ENCODE measurements at places on chromosomes 5 and 9.

- DNase-seq, result no peak
Measured at GRCh38 chr9:81132318-81132717, 557.0 kb downstream of the TLE1 start.

DNA sequence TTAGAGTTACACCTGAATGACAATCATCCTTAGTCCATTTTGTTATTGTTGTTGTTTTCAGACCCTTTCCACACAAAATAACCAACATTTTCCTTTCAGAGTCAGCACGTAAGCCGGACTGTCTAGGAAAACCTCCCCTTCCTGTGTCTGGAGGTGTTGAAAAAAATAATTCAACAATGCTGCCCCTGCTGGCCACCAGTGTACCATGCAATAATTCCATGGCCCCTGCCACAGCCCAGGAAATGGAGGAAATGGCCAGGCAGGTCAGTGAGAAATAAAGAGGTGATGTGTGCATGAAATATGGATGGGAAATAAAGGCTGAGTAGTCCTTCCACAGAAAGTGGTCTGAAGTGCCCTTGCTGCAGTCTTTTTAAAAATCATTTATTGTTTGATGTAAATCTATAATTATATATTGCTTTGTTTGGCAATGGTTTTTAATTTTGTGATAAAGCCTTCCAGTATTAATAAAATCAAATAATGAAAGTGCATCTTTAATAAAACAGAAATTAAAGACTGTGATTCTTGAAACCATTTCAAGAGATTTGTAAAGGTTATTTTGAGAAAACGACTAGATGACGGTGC, 152.8 kb upstream of the PAPPA start:
- DNase-seq, result no peak

DNA sequence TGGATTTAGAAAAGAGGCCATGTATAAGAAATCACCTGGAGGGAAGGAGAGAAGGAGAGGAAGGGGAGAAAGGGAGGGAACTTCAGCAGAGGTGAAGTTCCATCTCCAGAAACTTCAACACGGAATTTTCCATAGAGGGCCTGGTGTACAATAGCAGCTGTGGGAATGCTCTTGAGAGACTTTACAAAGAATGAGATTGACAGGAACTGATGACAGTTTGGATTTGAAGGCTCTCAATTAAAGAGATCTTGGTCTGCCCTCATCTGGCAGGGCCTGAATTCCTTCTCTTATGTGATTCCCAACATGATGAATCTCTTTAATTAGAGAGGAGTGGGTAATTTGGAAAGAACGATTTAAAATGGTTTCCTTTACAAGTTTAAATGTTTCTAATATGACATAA, 143.5 kb downstream of the MLLT3 start:
- no peak for DNase-seq

DNA sequence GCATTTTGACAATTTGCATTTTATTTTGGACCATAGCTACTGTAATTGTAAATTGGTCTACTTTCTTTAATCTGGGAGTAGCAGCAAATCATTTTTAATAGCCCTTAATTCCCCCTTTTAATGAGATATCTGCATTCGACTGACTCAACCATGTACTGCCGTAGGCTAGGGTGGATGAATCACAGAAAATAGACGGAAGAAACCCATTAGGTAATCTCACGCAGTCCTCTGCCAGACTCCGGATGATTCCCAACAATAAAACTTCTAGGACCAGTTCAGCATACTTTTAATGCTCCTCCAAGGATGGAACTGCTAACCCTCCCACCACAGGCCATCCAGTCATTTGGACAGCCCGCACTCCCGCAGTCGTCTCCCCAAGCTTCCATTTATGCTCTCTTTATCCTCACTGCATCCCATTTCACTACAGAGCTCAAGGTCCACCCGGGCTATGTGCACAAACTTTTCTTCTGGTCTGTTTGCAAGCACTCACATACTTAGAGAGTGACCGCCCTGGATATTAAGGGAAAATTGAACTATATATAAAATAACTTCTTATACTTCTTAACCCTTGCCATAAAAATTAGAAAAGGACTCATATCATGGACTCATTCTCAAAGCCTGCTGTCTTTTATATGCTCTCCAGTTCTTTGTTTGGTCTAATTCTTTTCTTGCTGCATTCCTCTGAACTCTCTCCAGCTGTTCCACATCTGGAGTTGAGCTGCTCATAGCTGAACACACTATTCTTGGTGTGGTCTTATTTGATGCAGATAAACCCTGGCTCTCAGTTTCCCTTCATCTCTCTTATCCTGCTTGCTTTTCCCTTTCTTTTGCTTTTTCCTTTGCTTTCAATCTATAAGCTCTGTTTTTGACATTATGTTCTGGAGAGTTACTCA, 326.6 kb downstream of the ARL15 start:
- DNase-seq, result no peak

- no peak for DNase-seq
Measured at GRCh38 chr5:32329395-32329834, 16.7 kb upstream of the MTMR12 start.

DNA sequence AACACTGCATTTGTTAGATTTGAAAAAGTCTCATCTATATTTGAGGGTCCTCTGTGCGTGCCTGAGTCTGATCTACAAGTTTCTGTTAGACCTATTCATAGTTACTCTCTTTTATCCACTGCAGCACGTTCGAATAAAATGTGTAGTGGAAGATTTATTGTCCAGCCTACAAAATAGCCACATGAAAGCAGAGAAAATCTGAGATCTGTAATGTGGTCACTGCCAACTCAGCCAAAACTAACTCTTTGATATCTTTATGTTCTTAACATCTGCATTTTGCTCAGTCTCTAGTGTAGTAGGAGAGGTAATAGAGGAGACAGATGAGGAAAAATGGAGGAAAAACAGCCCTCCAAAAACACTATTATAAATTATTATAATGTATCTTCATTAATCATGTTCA, 354.0 kb downstream of the NPR3 start:
- DNase-seq, result no peak

DNA sequence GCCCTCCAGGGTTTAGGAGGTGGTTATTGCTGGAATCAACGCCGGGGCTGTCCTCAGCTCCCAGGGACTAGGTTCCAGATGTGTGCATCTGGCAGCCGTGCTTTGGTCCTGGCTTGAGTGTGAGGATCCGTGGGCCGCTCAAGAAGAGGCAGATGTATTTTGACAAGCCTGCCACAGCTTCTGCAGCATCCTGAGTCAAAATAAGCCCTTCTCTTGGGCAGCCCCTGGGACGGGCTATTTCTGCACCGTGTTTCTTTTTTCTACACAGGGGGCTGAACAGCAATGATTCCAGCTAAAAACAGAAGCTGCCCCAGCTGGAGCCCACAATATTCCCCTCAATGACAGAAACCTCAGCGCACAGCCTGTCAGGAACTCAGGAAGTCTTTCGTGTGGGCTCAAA, 19.7 kb upstream of the CPLX2 start:
- DNase-seq, result no peak

DNA sequence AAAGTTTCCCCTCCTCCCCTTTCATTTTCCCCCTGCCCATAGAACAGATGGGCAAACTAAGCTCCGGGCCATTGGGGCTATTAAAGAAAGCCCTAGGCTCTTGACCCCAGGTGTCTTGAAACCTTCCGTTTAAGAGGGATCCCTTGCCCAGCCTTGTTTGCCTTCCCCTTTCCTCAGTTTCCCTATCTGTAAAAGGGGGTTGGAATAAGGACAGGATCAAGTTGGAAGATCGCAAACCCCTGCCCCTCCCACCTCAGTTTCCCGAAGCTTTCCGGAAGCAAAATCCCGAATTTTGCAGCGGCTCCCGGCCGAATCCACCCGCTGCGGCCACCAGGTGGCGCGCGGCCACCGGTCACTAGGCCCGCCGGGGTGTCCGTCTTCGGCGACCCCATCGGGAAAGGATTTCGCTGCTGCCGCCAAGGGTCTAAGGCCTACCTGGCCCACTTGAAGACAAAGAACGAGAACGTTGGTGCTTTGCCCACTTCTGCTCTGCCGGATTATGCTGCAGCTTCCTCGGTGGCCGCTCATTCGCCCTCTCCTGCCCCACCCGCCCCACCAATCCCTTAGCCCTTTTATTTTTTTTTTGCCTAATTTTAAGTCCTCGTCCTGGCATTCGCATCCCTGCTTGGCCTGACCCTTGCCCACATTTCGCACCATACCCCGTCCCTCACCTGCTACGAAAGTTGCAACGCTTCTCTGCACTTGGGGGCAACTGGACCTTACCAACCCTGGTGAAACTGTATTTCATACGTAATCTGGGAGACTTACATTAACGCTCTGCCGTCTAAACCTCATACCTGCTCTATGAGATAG, 962 bp upstream of the NR6A1 start:
- no peak for DNase-seq

DNA sequence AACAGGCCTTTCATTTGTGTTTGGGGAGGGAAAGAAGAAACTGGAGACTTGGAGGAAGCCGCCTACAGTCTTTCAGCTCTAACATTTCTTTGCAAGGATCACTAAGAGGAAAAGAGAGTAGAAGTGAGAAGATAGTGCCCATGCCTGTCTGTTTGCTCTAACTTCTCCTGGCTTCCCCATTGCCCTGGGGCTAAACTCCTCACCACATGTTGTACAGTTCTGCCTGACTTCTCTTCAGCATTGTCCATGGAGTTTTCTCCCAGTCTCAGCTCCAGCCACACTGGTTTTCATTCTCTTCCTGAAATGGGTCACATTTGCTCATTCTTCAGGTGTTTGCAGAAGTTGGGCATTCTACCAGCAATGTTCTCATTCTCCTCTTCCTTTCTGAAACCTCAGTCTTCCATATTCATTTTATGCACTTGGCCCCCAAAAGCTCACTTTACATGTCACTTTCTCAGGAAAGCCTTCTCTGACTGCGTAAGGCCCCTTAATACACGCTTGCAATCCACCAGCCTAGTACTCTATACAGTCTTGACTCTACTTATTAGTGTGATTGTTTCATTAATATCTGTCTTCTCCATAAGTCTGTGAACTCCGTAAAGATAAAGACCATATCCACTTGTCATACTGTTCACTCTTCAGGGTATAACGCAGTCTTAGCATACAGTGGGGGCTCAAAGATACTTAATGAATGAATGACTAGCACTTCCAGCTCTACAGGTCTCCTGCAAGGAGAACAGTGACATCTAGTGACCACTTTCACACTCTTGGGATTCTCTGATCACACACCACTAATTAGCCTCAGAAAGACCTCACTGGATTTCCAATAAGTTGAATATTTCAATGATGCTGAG, 40.2 kb upstream of the TRIM32 start:
- DNase-seq, result no peak

DNA sequence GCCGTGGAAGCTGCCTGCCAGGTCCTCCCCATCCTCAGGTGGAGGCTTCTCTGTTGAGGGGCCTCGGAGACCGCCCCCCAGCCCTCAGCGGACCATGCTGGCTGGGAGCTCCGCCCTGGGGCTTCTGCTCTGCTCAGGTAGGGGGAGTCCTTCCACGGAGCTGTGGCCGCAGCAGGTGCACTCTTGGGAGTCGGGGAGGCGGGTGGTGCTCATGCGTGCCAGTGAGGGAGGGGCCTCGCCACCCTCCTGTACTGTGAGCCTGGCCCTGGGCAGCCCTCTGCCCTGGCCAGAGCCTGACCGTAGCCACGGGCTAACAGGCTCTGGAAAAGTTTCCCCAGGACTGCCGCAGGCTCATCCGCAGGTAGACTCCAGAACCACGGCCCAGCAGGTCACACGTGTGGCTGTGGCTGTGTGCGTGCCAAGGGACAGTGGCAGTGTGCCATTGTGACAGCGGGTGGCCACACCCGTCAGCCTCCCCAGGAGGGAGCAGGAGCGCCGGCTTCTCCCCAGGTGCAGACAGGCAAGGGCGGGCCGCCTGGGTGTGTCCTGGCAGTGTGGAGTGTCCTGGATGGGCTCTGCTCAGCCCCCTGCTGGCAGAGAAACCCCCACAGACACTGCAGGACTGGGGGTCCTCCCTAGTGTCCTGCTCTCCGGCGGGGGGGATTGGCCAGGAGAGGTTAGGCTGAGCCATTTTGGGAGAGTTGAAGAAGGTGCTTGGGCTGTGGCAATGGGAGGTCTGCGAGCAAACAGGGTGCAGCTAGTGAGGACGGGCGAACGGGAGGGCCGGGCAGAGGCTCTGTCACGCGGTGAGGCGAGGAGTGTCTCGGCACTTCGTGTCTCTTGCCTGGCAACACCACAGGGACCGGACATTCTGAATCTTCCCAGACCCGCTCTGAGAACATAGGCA, 29.5 kb downstream of the TPPP start:
- no peak for DNase-seq

DNA sequence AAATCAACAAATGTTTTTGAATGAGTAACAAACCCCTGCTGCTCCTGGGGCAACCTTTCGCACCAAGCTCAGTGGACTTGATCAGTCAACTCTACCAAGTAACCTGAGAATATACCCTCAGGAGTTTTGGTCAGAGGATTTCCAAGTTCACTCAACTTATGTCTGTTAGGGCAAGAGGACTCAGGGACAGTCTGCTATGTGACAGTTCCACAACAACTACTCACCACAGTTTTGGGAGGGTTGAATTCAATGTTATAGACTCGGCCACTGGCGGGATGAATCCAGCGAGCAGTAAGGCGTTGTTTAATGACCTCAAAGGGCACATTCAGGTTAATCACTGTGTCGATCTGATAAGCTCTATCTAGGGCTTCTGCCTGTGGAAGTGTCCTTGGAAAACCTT, 22.1 kb downstream of the AK3 start:
- DNase-seq, result no peak

GRCh38 chr5:62488531-62488930, 76.0 kb downstream of the IPO11 start:
- no peak for DNase-seq

GRCh38 chr5:135322271-135322670, 76.8 kb downstream of the MACROH2A1 start:
- no peak for DNase-seq

DNA sequence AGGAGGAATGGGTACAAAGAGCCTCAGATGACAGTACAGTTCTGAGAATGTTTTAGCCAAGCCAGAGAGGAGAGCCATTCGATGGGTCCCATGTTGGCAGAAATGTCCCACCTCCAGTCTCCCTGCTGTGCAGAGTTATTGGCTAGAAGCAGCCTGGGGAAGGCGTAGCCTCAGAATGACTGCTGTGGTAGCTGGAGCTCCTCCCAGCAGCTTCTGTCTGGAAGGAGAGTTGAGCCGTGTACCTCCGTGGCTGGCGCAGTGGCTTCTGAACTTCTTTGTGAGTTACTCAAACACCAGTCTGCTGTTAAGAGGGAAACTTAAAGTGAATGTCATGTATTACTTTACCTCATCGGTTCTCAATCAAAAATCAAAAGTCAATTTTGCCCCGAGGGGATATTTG, 193.3 kb upstream of the SNX2 start:
- DNase-seq, result no peak

DNA sequence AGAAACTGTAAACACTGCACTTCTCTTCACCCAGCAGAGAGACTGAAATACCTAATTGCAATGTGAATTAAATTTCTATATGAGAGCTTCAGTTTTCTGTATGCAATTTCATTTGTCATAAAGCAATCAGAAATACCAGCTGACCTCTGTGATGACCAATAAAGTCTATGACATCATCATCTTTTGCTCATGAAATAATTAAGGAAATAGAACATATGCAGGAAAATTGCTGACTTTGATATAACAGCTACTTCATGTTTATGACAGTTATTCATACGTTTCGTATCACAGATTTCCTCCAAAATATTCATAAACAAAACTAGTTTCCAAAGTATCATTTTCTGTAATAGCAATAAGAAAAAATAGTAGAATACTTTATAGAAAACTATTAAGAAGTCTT, 652.3 kb downstream of the SLCO4C1 start:
- DNase-seq, result no peak

- DNase-seq, result no peak
Measured at GRCh38 chr5:151923866-151924476, 680 bp downstream of the GLRA1 start.
